Uterus (tissue), 4 donors: ENCODE measurements at places on chromosomes 5 and 9. TPM values are rescaled to one million over a fixed set of nuclear protein-coding genes. Genes with fewer than 3 reads are reported as not detected.
A peak's percentile ranks its signal among the peaks of the same experiment; 100 is the strongest.

COX7C gene
- total RNA-seq: 152 TPM

PRELID2 gene
- total RNA-seq: 46.6 TPM

MAMDC2 gene
- total RNA-seq: 204 TPM

DNA sequence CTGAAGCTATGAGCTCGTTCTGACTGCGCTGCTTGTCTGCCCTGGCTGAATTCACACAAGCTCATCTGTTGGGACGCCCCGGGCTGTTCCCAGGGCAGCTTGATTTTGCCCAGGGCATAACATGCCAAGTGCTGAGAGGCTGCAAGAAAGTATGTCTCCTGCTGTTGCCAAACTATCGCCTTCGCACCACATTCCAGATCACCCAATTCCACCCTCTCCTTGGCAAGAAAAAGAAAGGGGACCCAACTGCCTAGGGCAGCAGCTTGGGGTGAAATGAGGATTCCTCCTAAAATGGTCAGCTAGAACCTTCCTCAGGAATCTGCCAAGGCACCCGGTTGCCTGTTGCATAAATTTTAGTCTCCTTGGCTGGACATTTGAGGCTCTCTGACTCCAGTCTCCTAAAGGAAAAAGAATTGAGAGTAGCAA is 21.2 kb downstream of the COL15A1 start:
- H3K27ac ChIP-seq: peak overlapping the region; percentile 17
- DNase-seq: no peak
- H3K4me3 ChIP-seq: no peak overlapping the region
- no peaks in the 10 kb centered on the region for H3K36me3 ChIP-seq
- H3K27me3 ChIP-seq: no peaks in the 10 kb centered on the region

GRCh38 chr9:27726244-27727081 is 153.2 kb upstream of the C9orf72 start:
- no peaks in the 10 kb centered on the region for H3K27me3 ChIP-seq
- no peaks in the 10 kb centered on the region for H3K36me3 ChIP-seq
- no peaks in the 10 kb centered on the region for H3K4me1 ChIP-seq
- DNase-seq: peak; percentile 45
- H3K27ac ChIP-seq: no peak overlapping the region
